ENCODE measurements at places on chromosomes 7 and 10.

- no peak for DNase-seq
Measured at GRCh38 chr7:3380034-3380433, 79.0 kb downstream of the SDK1 start.

- DNase-seq = peak; percentile 70
Measured at GRCh38 chr10:103197903-103198302, 4.8 kb upstream of the NT5C2 start.

DNA sequence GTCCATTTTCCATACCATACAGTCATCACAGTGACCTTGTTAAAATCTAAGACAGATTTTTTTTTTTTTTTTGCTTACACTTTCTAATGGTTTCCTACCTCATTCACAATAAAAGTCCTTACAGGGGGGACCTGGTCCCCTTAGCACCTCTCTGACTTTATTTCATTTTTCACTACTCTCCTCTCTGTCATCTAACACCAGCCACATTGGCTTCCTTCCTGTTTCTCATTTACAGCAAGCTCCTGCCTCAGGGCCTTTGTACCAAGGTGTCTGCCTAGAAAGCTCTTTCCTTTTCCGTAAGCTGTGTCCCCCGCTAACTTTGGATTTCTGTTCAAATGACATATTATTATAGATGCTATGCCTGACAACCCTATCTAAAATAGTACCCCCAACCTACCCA is 27.7 kb downstream of the CC2D2B start:
- no peak for DNase-seq

DNA sequence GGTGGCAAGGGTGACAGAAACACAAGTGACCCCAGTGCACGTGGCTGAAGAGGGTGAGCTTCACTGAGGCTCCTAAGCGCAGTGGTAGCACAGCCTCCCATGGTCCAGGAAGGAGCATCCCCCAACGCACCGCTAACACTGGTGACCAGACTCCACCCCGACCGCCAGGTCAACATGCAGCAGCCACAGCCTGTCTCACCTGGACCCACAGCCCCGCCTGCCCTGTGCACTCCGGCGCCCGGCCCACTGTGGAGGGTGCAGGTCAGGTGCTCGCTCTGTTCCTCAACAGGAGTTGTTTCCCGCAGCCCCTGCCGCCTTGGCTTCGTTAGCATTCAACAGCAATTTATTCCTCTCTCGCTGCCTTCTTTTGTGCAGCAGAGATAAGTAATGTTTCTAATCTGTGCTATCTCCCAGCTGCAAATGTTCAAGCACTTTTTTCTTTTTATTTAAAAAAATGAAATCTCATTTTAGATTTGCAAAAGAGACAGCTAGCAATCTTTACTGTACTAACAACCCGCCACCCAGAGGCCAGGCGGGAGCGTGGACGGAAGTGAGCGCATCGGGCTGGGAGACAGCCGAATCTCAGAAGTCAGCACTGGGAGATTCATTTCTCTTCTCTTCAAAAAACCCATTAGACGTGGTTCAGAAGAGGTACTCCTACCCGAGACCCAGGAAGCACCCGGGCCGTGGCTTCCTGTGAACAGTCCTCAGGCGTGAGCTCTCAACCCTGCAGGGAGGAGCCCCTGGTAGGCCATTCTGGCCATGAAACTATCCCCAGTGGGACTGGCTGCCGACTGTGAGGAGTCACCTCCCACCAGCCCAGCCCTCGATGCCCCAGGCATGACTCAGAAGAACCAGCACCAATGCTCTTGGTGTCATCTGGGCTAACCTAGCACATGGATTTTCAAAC is 133.4 kb downstream of the MAD1L1 start:
- DNase-seq = peak; percentile 18

GRCh38 chr10:24814568-24815313 is 91.1 kb upstream of the ARHGAP21 start:
- no peak for DNase-seq

- no peak for DNase-seq
Measured at GRCh38 chr10:73819513-73820093, 8.2 kb upstream of the NDST2 start.

GRCh38 chr7:835021-835420 is 2.7 kb downstream of the SUN1 start:
- no peak for DNase-seq

DNA sequence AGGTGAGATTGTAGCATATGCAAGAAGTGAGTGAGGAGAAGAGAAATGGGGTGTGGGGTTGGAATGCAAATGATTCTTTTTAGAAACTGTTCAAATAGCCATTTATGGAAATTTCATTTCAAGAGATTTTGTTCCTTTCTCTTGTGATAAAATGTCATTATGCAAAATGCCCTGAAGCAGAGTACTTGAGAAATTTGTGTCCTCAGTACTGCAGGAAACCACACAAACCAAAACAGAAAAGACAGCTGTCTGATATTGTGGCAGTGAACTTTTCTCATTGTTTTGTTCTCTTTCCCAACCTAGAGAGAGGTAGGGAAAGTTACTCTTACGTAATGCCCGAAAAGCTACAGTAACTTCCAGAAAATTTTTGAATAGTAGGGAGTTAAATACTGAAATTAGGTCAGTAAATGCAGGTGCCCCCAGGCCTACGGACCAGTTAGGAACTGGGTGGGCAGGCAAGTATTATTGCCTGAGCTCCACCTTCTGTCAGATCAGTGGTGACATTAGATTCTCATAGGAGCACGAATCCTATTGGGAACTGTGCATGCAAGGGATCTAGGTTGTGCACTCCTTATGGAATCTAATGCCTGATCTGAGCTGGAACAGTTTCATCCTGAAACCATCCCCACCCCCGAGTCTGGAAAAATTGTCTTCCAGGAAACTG is 34.0 kb downstream of the DLD start:
- peak; percentile 29 for DNase-seq

- no peak for DNase-seq
Measured at GRCh38 chr7:33774762-33775523, 130.4 kb upstream of the BMPER start.

DNA sequence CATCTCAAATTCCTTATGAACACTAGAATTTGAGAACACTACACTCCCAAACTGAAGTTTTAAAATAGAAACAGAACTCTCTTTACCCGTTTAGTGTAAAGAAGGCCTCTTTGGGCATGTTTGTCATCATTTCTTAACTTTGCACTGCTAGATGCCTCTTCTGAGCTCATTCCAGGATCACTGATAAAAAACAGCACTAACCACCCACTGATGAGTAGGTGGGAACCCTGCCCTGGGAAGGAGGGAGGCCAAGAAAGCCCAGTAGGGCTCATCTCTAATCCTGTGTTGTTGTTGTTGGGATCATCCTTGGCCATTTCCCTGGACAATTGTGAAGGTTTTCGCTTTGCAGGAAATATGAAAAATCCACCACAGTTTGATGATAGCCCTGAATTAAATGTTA is 68.2 kb downstream of the CUBN start:
- DNase-seq = no peak

- no peak for DNase-seq
Measured at GRCh38 chr10:101763141-101763846, 12.6 kb downstream of the FGF8 start.

- no peak for DNase-seq
Measured at GRCh38 chr7:37211097-37211880, 237.4 kb downstream of the ELMO1 start.

DNA sequence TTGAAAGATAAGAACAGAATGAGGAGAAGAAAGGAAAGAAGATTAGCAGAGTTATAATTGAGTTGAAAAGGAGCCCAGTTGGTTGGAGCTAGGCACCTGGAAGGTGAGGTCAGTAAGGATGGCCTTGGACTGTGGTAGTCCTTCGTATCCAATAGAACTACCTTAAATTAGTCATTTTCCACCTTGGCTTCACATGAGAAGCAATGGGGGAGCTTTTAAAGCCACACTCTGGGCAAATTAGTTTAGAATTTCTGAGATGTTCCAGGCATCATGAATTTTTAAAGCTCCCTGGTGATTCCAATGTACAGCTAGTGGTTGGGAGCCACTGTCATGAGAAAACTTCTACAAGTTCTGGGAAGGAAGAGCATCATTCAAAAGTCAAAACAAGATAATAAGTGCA is 27.3 kb upstream of the CYP3A5 start:
- no peak for DNase-seq

DNA sequence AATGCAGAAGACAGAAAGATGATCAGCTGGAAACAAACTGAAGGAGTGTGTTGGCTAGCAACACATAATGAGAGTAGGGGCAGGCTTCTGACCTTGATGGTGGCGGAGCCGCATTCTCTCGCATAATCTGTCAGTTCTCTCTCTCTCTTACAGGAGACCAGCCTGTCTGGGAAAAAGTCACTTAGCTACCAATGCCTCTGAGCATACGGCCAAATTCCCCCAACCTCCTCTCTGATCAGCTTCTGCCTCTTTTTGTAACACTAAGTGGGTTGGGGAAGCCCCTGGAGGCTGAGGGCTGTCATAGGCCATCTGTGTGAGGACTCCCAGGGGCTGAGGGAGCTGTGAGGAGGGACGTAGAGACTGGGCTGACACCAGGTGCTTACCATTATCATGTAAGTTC is 104.6 kb downstream of the HIPK2 start:
- no peak for DNase-seq

- DNase-seq = no peak
Measured at GRCh38 chr10:110529596-110530011, 31.9 kb downstream of the DUSP5 start.

DNA sequence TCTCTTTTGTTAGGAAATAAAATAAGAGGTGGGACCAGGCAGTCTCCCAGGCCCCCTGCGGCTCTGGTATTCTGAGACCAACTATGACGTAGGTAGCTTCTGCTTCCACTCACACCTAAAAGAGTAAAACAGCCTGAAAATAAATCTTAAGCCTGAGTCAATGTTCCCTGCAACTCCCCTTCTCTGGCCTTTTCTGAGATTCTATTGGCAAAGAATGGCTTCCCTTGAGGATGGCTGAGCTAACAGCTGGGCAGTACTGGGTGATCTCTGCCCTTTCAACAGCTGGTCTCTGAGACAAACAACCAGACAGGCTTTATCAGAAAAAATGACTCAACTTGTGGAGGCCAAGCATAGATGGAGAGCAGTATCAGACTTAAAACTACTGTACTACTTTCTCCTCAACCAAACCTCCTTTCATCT is 58.7 kb downstream of the CREB3L2 start:
- no peak for DNase-seq

- no peak for DNase-seq
Measured at GRCh38 chr10:116106611-116107010, 166.4 kb downstream of the GFRA1 start.

DNA sequence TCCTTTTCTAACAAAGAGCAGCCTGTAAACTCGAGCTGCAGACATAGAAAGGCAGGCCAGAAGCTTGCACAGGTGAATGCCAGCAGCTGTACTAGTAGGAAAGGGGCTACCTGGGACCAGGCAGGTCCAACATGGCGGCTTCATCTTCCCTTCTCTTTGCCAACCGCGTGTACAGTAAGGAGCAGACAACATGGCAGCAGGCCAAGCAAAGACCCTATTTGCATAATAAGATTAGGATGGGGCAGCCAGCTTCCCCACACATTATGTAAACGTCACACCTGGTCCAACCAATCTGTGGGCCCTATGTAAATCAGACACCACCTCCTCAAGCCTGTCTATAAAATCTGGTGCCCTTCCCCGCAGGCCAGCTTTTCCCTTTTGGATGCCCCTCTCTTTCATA is 1186.5 kb upstream of the AUTS2 start:
- no peak for DNase-seq

- DNase-seq = no peak
Measured at GRCh38 chr7:102310414-102310815, 23.7 kb downstream of the SH2B2 start.

GRCh38 chr7:28155964-28156363 is 24.6 kb downstream of the JAZF1 start:
- no peak for DNase-seq

DNA sequence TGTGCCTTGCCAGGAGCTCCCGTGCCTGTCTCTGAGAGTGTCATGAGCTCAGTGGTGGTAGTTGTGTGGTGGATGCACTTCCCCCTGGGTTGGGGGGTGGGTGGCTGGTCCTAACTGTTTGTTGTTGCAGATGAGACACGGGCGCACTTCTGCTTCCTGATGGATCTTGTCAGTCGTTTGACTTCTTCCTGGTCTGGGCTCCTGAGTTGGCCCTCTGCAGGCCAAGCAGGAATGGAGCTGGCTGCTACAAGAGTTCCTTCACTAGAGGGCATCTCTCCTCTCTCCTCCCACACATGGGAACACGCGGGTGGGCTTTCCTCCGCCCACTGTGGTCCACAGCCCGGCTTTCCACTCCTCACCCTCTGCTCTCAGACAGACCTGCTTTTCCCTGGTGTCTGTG is 82.0 kb downstream of the BMS1 start:
- DNase-seq = peak; percentile 32

Measured in suppressor macrophage treated with lipopolysaccharide for 4 hours (primary cell).